ENCODE measurements at places on chromosomes 5 and 9.

- peak; percentile 26 for DNase-seq
Measured at GRCh38 chr5:137735555-137736284, at the start of gene KLHL3. TSS of gene KLHL3 (minus strand) at chr5:137736089. CDS start at chr5:137735646, 443 bp downstream.

- DNase-seq: no peak
Measured at GRCh38 chr9:20570087-20570486, 52.2 kb downstream of the MLLT3 start.

- no peak for DNase-seq
Measured at GRCh38 chr5:107519900-107520354, 150.8 kb downstream of the EFNA5 start.

DNA sequence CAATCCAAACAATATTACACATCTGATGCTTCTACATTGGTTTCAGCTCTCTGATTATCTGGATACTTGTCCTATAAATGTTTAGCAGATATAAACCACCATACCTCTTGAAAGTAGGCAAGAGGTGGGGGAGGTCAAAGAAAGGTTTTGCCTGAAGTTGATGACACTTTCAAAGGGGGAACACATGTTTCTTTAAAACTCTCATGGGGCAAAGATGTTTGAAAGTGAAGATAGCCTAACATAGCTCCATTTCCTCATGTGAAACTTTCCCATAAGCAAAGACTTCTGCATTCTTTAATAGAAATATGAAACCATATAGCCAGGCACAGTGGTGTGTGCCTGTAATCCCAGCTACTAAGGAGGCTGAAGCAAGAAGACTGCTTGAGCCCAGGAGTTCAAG is 62.1 kb downstream of the CETN3 start:
- no peak for DNase-seq

- no peak for DNase-seq
Measured at GRCh38 chr9:27523141-27523540, 949 bp upstream of the IFNK start.

- no peak for DNase-seq
Measured at GRCh38 chr5:178334861-178335260, 102.3 kb upstream of the PHYKPL start.

DNA sequence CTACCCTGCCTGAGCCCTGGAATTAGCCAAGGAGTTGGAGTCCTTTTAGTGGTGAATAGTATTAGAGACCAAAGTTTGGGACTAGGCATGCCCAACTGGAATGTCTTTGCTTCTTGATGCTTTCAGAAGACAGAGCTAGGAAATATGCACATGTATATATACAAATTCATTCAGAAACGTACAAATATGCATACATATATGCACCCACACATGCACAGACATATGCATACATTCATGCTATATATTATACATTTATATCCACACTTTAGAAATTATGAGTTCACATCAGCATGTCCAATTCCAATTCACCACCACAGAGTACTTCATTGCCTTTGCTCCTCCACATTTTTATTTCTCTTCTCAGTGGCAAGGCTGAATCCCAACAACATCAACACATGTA is 398.3 kb upstream of the MPDZ start:
- DNase-seq: no peak
